ENCODE measurements at places on chromosomes 12 and 14.

GRCh38 chr12:53480491-53481442, 18.5 kb downstream of the MAP3K12 start:
- DNase-seq: no peak

DNA sequence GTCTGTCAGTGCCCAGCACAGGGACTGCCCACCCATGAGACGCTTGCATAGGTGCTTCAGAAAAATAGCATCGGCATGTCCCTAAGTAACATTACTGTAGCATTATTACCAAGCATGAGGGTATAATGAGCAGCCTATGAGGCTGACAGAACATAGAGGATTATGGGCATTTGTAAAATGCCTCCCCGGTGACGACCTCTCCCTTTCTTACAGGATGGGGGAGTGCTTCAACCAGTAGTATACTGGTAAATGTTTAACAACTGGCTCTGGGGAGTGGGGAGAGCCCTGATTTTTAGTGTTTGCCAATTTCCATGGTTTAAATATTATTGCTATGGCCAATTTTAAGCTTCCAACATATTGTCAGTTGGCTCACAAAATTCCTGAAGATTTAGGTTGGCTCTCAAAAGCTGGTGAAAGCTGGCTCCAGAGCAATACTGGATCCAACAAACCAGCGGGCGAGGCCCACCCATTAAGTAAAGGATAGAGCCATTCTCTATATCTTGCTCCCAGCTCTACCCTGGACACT, 104.5 kb downstream of the ETNK1 start:
- no peak for DNase-seq

- no peak for DNase-seq
These were observed 68.1 kb downstream of the LRRC74A start for GRCh38 chr14:76894308-76894707.

GRCh38 chr14:96805956-96806355, 8.8 kb downstream of the VRK1 start:
- DNase-seq: no peak

DNA sequence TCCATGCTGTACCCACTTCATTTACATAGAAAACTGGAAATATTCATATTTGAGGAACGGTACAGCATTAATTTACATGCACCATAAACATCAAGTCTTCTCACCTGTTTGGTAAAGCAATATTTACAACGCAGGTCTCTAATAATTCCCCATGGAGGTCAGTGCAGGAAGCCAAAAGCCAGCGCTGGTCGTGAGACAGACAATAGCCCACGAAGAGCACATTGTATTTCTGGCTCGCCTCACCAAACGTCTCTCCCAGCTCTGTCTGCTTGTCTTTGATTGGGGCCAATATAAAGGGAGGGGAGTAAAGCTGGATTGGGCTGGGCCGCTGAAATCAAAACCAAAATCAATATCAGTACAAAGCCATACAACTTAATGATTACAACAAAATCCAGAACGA, 302.1 kb downstream of the MED13L start:
- no peak for DNase-seq

DNA sequence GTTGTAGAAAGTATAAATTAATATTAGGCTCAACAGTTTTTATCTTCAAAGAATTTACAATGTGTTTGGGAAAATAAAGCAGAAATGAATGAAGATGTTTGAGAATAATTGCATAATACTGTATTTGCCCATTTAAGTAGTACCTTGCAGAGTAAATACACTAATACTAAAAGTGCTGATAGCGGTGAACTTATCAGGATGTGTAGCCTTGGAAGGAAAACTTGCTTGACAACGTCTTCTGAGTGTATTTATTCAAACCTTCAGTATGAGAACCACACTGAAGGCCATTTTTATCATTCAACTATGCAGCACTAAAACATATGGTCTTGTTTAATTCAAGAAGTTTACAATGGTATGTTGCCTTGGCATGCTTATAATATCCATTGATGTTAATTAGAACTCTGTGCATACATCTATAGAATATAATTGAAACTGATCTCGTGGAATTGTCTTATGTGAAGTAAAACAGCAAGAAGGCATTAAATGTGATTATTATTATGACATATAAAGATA, 41.3 kb downstream of the MSRB3 start:
- DNase-seq: no peak

DNA sequence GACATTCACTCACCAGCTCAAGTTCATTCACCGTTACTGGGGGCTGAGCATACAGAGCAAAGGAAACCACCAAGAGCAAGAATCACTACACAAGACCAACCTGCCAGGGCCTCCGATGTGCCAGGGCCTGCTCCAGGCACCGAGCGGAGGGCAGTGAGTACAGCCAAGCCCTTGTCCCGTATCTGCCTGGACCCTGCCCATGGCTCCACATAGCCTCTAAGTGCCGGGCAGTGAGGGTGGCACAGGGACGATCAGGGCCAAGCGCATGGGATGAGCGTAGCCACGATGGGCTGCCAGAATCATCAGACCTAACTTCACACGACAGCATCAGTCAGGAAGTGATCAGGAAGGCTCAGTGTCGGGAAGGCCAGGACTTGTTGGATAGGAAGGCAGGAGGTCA, 199.6 kb downstream of the BCL11B start:
- no peak for DNase-seq

DNA sequence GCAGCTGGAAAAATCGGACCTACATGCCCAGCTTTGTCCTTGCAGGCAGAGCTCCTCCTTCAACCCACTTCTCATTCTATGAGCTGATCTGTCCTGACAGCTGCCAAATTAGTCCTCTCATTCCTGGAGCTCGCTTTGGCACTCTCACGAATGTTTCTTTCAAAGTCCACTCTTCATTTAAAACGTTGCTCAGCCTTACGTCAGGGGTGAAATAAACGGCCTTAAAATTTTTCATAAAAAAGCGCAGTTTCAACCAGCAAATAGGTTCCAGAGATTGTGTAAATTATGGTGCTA, 120.9 kb upstream of the HIF1A start:
- DNase-seq: no peak

DNA sequence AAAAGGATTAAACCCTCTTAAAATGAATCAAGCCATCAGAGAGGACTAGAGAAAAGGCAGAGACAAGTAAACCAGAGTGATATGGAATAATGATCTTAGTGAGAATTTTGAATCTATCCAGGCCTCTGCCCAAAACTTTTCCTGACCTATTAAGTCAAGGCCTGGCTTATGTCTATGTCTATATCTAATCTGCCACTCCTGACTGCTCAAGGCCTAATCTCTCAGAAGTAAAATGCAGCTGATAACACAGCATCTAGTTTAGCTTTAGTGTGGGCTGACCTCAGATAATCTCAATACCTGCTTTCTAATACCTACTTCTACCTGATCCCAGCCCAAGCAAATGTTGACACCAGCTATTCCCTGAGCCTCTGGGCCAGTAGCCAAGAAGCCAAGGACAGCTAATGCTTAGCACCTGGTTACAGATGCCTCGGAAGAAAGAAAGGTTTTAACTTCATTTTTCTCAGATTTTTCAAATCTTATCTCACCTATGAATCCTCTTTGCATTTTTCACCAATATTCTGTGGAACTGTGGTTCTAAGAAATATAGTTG, 1472.5 kb upstream of the SEL1L start:
- no peak for DNase-seq

DNA sequence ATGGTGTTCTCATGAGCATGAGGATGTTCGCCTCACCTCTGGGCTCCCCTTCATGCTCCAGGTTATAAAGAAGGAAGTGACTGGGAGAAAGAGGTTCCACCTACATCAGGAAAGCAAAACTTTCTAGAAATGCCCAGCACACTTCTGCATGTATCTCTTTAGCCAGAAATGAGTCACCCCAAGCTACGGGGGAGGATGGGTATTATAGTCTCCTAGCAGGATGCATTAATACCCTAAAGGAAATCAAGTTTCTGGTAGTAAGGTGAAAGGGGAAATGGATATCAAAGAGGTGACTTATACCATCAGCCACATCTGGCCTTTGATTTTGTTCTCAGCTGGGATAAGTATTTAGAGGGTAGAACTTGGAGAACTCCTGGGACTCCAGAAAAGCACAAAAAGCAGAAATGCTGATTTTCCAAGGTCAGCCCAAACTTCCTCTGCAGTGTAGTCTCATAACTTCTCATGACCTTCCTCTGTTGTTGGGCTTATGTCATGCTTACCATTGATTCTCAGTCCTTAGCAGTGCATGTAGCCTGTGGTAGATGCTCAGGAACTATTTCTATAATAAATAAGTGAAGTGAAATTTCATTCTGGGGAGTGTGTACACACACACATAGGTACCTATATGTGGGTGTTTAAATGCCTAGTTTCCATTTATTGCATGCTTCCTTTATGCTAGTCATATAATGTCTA, 209.4 kb upstream of the CRY1 start:
- no peak for DNase-seq

- DNase-seq: peak; percentile 31
These were observed 79.7 kb upstream of the MYF6 start for GRCh38 chr12:80627782-80628181.

- DNase-seq: no peak
These were observed 9.7 kb downstream of the DCP1B start for GRCh38 chr12:1994429-1995143.

- DNase-seq: peak; percentile 21
These were observed 3.4 kb downstream of the BMP4 start for GRCh38 chr14:53953002-53953827.

GRCh38 chr14:54830650-54831049, 72.0 kb downstream of the GCH1 start:
- no peak for DNase-seq

GRCh38 chr12:83843541-83843940, 1069.1 kb downstream of the SLC6A15 start:
- peak; percentile 50 for DNase-seq

DNA sequence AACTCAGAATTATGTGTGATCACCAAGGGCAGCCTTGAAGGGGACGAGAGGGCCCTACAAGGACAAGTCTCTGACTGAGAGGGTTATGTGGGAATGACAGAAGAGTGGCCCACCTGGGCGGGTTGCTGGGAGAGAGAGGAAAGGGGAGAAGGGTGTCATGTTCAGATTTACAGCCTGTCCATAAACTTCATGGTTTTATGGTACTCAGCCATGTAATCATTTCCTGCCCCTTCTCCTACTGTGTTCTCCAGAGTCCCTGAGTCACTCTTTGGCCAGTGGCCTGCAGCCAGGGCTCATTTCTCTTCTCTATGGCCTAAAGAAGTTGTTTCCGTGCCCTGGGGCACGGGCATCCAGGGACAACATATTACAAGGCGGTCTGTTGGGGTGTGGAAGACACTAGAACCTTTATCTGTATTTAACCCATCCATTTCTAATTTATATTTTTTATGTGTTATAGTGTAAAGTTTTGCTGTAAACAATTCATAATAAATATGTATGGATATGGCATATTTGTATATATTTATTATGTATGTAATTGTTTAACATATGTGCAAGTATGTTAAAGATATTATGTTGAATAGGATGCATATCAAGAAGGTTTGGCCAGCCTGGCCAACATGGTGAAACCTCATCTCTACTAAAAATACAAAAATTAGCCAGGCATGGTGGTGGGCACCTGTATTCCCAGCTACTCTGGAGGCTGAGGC, 26.9 kb downstream of the DDX47 start:
- DNase-seq: no peak

GRCh38 chr14:67833403-67833802, 13.8 kb downstream of the RAD51B start:
- no peak for DNase-seq

DNA sequence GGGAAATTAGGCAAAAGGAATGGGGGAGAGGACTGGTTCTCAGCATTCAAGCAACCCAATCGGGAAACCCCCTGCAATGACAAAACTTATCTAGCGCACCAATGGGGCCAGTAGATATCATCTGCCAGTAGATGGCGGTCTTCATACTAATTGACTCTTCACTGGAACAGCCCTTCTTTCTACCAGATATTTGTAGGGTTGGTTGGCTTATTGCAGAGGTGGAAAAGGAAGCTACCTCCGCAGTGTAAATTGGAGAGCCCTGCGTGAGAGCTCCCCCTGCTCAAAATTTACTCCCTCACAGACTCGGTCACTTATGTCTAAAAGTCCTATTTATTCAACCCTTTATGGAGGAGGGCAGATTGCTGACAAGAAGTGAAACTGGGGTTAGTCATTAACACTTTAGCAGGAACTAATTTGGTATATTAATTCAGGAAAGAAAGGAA, 166.1 kb upstream of the CCND2 start:
- DNase-seq: no peak

DNA sequence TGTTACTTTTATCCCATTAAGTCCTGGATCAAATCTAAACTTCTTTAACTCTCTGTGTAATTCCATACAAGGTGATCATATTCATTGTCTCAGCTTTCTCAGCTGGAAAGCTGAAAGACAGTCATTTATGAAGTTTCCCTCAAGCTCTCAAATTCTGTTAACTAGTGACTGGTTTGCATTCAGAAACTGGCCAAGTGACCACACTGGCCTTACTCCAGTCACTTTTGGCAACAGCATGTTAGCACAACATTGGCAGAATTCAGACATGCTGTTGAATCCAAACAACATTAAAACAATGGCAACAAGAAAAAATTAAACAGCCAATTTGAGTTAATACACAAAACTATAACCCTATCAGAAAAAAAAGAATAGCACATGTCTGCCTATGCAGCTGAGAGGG, 343.3 kb downstream of the MDGA2 start:
- DNase-seq: no peak

GRCh38 chr12:50581226-50582184, 76.7 kb downstream of the DIP2B start:
- no peak for DNase-seq

DNA sequence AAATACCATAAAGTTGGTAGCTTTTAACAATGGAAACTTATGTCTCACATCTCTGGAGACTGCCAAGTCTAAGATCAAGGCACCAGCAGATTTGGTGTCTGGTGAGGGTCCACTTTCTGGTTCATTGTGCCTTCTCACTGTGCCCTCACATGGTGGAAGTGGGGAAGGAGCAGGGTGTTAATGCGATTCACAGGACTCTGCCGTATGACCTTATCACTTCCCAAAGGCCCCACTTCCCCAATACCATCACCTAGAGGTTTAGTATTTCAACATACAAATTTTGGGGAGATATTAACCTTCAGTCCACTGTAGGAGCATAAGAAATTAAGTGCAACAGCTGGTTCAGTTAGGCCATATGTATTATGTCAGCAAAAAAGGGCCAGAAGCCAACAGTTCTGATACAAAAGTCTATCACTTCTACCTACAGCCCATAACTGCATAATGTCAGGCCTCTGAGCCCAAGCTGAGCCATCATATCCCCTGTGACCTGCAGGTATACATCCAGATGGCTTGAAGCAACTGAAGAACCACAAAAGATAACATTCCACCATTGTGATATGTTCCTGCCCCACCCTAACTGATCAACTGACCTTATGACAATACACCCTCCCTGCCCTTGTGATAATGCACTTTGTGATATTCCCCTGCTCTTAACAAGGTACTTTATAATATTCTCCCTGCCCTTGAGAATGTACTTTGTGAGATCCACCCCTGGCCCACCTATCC, 24.7 kb downstream of the DDHD1 start:
- DNase-seq: no peak
